ENCODE measurements at places on chromosomes 6 and 20.

GRCh38 chr6:156021746-156022396 is 566.2 kb upstream of the NOX3 start:
- peak; percentile 45 for DNase-seq

DNA sequence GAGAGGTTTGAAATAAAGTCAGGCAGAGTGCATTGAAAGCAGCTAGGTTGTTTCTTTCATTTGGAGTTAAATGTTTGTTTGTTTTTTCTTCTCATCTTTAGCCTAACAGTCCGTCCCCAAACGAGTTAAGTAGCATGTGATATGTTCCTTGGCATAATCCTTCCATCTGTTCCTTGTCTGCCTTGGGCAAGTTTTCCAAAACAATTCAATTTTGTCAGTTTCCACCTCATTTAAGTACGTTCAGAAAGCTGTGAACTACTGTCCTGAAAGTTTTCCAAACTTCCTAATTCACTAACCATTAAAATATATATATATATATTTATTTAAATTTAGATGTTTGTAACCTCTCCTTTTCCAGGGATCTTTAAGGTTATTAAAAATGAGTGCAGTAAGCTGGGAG is 61.8 kb upstream of the HDAC2 start:
- no peak for DNase-seq

GRCh38 chr6:12112540-12113189 is 100.6 kb downstream of the HIVEP1 start:
- DNase-seq: no peak

DNA sequence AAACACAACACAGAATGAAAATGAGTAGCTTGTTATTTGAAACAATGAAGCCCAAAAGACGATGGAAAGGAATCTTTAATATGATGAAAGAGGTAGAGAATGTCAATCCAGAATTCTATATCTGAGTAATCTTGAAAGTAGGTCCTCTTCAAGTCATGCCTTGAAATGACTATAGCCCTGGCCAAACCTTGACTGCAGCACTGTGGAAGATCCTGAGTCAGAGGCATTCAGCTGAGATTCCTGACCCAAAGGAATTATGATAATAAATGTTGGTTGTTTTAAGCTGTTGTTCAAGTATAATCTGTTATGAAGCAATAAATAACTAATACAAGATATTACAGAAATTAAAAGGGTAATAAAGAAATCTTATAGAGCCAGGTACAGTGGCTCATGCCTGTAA is 64.8 kb downstream of the IBTK start:
- peak; percentile 45 for DNase-seq

GRCh38 chr6:149057464-149057840 is 260.1 kb upstream of the TAB2 start:
- DNase-seq: no peak

GRCh38 chr6:72048080-72048479 is 161.7 kb downstream of the RIMS1 start:
- peak; percentile 56 for DNase-seq

GRCh38 chr6:143555582-143555981 is 44.1 kb upstream of the FUCA2 start:
- no peak for DNase-seq

DNA sequence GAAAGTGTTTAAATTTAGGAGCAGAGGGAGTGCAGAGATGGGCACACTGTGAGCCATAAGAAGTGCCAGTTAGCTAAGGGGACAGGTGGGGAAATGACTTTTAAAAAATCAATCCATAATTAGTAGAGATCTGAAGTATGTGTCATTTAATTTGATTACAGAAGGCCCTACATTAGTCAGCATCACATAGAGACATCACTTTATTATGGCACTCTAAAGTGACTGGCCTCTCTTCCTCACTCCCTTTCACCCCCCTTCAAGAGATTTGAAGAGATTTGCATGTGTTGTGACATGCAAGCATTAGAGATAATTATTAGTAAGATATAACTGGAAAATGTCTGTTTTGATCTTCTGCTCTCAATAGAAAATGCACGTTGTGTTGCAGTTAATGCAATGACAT is 86.7 kb downstream of the SLX4IP start:
- DNase-seq: no peak

DNA sequence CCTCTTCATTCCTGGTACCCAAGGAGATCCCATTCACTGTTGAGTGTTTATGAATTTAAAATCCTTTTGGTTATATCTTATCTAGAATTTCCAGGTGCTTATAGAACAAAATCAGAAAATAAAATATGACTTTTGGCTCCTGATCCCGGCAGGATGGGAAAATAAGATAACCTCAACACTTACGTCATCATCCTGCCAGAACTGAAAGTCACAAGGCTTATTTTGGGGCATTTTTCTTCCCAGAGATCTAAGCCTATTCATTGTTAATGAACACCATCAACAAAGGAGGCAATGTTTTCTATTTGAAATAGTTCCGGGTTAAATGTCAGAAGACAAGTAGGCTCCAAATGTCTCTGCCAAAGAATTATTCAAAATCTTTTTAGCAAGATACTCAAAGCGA is 580.6 kb downstream of the TFAP2A start:
- no peak for DNase-seq
